ENCODE measurements at places on chromosomes 1 and 21.

DNA sequence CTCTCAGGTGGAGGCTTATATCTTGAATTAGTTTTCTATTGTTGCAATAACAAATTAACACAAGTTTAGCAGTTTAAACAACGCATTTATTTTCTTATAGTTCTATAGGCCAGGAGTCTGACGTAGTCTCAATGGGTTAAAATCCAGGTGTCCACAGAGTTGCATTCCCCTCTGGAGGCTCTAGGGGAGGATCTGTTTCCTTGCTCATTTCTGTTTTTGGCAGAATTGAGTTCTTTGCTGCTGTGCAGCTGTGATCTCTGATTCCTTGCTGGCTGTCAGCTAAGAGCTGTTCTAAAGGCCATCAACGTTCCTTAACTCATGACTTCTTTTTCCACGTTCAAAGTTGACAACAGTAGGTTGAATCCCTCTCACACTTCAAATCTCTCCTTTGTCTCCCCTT is 31.8 kb downstream of the S100A10 start:
- peaks cover 8% of the 10 kb centered on the region for H3K4me1 ChIP-seq
- no peaks in the 10 kb centered on the region for H3K36me3 ChIP-seq
- H3K27ac ChIP-seq: no peak overlapping the region
- DNase-seq: no peak
- no peak overlapping the region for H3K4me3 ChIP-seq

DNA sequence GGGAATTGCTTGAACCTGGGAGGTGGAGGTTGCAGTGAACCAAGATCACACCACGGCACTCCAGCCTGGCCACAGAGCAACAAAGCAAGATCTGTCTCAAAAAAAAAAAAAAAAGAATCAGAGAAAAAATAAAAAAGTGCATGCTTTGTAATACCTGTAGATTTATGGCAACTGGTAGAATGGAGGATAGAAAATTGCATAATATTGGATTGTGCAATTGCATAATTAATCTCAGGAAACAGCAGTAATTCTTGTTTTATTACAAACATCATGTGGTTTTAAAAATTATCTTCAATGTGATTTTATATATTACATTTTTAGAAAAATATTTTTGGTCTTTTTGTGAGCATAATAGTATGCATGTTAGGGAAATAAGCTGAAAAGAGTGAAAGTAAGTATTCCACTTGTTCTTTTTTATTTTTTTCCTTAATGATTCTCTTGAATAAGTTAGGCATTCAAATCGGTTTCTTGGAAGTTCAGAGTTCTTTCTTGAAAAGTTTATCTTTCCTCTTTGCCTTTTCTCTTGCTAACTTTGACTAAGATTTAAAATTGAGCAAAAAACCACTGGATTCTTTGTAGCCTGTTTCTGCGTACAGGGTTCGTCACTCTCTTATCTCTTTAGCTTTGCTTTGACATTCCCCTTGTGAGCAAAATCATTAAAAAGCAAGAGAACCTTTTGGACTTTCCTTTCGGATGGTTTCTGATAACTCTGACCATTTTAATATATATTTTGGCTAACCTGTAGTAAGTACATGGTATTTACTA is 127.5 kb upstream of the ADAMTS5 start:
- no peak for DNase-seq
- no peaks in the 10 kb centered on the region for H3K27me3 ChIP-seq
- no peaks in the 10 kb centered on the region for H3K4me1 ChIP-seq
- no peaks in the 10 kb centered on the region for H3K36me3 ChIP-seq
- H3K4me3 ChIP-seq: no peak overlapping the region

DNA sequence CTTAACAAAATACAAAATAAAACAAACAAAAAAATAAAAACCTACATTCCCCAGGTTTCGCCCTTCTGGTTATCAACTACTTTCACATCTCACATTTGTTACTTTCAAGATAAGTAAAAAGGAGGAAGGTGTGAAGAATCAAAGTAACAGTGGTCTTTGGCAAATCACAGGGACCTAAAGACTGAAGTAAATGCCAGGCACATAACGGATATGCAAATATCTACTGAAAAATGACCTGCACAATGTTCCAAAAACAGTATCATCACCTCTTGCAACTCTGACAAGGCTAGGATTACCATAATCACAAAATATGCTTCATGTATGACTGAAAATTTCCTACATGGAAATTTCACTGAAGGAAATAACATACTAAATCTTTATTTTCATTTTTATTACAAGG is 29.3 kb downstream of the COP1 start:
- H3K36me3 ChIP-seq: peaks cover 58% of the 10 kb centered on the region
- H3K27me3 ChIP-seq: no peaks in the 10 kb centered on the region
- no peak overlapping the region for H3K27ac ChIP-seq
- no peak for DNase-seq

GRCh38 chr1:161241682-161242081 is 3.7 kb upstream of the NR1I3 start:
- no peak overlapping the region for H3K27ac ChIP-seq
- H3K4me1 ChIP-seq: no peaks in the 10 kb centered on the region
- no peak overlapping the region for H3K4me3 ChIP-seq
- no peaks in the 10 kb centered on the region for H3K36me3 ChIP-seq
- no peaks in the 10 kb centered on the region for H3K27me3 ChIP-seq
- DNase-seq: no peak

DNA sequence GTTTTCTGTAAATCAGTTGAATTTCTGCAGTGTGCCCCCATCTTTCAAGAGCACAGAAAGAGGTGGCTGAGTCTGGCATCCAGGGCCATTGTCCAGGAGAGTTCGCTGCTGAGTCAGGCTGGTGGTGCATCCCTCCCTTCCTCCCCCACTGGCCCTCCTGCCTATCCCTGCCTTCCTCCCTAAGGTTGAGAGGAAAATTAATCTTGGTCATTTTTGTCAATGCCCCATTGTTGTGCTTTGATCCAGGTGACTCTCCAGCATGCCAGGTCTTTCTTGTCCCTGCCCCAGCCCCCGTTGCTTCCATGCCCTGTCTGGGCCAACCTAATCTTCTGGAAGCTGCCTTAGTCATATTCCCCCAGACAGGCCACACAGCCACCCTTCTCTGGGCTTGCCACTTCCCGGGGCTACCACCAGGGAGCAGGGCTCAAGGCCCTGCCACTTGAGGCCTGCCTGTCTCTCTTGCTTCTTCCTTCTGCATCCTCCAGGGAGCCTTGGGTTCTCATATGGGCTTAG is 26.6 kb downstream of the PROK1 start:
- no peak overlapping the region for H3K4me3 ChIP-seq

DNA sequence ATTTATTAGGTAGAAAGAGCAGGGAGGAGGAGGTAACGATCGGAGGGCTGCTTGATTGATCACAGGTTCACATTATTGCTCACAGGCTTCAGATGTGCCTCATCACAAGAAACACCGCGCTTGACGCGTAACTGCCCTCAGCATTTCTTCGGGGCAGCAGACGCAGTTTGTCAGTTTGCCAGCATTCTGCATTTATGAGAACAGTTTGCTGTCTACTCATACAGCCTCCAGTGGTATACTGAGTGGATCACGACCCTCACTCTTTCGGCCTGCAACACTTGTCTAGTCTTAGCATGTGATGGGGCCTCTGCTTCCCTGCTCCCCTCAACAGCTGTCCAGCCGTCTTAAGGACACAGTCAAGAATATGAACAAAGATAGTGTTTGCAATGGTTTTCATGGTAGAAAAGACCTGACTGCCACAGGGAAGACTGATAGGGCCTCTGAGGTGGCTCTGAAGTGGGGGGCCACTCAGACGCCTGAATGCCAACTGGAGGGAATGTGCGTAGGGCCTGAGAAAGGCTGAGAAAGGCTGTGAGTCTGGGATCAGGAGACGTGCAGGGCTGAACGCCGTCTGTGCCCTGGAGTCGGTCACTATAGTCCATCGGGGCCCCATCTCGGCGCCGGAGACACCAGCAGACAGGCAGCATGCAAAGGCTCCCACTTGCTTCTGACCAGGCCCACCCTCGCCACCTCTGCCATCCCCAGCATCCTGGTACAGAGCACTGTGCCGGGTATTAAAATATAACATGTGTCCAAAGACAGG is 45.0 kb downstream of the UBE2G2 start:
- no peaks in the 10 kb centered on the region for H3K36me3 ChIP-seq
- H3K27ac ChIP-seq: no peak overlapping the region
- no peaks in the 10 kb centered on the region for H3K4me1 ChIP-seq
- H3K27me3 ChIP-seq: no peaks in the 10 kb centered on the region
- no peak overlapping the region for H3K4me3 ChIP-seq
- peak; percentile 35 for DNase-seq

- no peak overlapping the region for H3K27ac ChIP-seq
- H3K4me1 ChIP-seq: no peaks in the 10 kb centered on the region
- H3K4me3 ChIP-seq: no peak overlapping the region
Observed at GRCh38 chr1:185969524-185969991, 235.4 kb downstream of the HMCN1 start.

DNA sequence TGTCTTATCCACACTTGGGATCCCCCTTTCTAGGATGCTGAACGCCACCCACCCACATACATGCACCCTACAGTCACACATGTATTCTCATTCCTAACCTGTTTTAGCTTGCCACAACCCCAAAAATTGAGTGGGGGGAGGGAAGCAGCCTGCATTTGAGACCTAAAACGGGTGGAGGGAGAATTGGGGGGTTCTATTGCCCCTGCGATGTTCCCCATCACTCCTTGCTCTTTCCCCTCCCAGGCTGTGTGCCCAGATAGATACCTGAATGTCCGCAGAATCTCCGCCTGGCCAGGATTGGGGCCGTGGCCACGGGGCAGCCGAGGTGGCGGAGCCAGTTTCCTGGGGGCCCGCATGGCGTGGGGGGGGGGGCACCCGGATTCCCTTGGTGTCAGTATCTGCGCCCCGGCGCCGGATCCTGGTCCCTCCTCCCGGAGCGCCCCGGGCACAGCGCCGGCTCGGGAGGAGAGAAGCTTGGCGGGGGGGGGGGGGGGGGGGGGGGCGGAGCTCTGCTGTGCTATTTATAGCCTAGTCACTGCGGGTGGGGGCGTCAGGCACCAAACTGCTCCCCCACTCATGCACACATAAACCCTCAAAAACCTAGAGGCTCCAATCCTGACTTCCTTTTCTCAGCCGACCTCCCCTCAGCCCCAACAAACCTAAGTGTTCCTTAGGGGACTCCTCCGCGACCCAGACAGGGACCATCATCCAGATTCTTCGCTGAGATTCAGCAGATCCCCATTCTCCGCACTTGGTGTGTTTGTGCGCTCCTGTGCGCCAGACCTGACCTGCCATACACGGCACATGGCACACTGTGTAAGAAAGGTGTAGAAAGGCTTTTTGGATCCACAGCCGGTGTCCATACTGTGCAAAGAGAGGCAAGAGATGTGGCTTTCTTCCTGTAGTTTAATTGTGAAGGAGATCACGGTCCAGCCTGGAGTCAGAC is 1.9 kb downstream of the ANKRD34A start:
- peak overlapping the region; percentile 87 for H3K4me3 ChIP-seq
- H3K27me3 ChIP-seq: peaks cover 37% of the 10 kb centered on the region
- peaks cover 6% of the 10 kb centered on the region for H3K4me1 ChIP-seq
- peak; percentile 63 for DNase-seq

DNA sequence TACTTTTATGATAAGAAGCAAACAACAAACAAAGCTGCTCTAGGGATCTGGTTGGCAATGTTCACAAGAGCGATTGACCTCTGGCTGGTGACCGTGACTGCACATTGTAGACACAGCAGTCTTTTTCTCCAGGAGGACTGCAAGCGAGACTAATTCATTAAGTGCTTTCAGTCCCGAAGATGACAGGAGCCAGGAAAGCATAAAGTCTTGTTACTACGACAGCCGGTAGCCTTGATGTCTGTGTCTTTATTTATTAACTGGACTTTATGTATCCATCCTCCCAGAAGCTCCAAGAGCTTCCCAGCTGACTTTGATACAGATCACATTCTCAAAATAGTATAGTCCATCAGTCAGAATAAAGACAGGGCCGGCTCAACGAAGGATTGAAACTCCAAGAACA is 18.2 kb downstream of the FAM163A start:
- no peaks in the 10 kb centered on the region for H3K4me1 ChIP-seq
- H3K27me3 ChIP-seq: no peaks in the 10 kb centered on the region
- no peak for DNase-seq
- H3K4me3 ChIP-seq: no peak overlapping the region

DNA sequence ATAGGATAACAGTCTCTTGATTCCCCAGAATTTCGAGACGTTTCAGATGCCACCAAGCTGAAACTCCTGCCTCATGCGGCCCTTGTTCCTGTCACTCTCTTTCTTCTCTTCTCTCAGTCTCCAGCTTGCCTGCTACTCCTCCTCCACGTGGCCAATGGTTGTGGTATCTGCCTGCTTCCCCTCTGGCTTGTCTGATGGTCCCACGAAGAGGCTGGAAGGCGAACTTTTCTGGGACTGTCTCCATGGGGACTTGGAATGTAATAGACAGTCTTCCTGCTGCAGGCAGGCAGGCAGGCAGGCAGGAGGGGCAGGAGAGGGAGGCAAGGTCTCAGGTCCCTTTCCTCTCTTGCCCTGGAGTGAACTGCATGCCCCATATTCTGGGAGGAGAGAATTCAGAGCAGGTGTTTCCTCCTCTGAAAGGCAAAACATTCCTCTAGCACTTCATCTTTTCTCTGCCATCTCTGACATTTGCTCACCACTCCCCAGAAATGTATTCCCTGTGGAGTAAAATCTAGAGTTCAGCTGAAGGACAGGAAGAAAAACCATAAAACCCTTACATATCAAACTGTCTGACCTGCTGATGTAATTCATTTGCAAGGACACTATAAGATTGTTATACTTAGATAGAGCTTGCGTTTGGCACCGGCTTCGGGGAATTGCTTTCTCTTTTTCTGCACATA is 64.1 kb upstream of the GNG12 start:
- no peak overlapping the region for H3K4me3 ChIP-seq
- H3K4me1 ChIP-seq: no peaks in the 10 kb centered on the region
- no peaks in the 10 kb centered on the region for H3K36me3 ChIP-seq
- no peak for DNase-seq
- H3K27ac ChIP-seq: no peak overlapping the region
- H3K27me3 ChIP-seq: no peaks in the 10 kb centered on the region

GRCh38 chr1:176111835-176112234 is 95.3 kb downstream of the COP1 start:
- H3K4me3 ChIP-seq: no peak overlapping the region
- H3K27me3 ChIP-seq: no peaks in the 10 kb centered on the region
- H3K27ac ChIP-seq: no peak overlapping the region
- DNase-seq: no peak
- H3K36me3 ChIP-seq: peaks cover 71% of the 10 kb centered on the region

DNA sequence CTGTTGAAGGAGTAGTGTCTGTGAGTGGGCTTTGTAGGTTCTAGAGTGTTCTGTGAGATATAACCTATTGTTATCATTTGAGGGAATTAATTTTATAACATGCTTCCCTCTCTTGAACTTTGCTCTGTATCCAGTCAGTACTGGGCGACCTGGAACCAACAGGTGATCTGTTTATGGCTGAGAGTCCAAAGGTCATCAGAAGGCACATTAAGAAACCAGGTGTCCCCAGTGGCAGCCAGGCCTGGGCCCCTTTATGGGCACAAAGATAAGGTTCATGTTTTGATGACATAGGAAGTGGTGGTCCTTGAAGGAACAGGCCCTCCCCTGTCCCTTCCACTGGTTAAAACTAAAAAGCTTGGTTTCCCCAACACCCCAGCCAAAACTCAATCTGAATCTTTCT is 61.1 kb downstream of the FHAD1 start:
- no peak for DNase-seq
- no peak overlapping the region for H3K27ac ChIP-seq
- no peaks in the 10 kb centered on the region for H3K4me1 ChIP-seq
- no peaks in the 10 kb centered on the region for H3K36me3 ChIP-seq
- H3K4me3 ChIP-seq: no peak overlapping the region
- no peaks in the 10 kb centered on the region for H3K27me3 ChIP-seq
